NCI-H1105 treated with DMSO at 0.1 percent for 48 hours (cell line): ENCODE measurements at places on chromosomes 7 and 10.
A peak's percentile ranks its signal among the peaks of the same experiment; 100 is the strongest.

DNA sequence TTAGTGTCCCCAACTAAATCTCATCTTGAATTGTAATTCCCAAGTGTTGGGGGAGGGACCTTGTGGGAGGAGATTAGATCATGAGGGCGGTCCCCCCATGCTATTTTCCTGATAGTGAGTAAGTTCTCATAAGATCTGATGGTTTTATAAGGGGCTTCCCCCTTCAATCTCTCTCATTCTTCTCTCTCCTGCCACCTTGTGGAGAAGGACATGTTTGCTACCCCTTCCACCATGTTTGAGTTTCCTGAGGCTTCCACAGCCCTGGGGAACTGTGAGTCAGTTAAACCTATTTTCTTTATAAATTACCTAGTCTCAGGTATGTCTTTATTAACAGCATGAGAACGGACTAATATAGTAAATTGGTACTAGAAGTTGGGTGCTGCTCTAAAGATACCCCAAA lies 365.6 kb downstream of the ANKRD7 start:
- DNase-seq = no peak

- no peak for DNase-seq
Observed at GRCh38 chr10:12729885-12730284, 271.6 kb downstream of the CCDC3 start.

GRCh38 chr7:74599244-74599643 lies 58.3 kb upstream of the GTF2I start:
- no peak for DNase-seq

GRCh38 chr7:29282819-29283414 lies 88.3 kb downstream of the CHN2 start:
- peak; percentile 26 for DNase-seq

- peak; percentile 68 for DNase-seq
Observed at GRCh38 chr7:33733870-33734650, 171.3 kb upstream of the BMPER start.

GRCh38 chr10:90621577-90621976 lies 236.3 kb downstream of the HTR7 start:
- DNase-seq = no peak

DNA sequence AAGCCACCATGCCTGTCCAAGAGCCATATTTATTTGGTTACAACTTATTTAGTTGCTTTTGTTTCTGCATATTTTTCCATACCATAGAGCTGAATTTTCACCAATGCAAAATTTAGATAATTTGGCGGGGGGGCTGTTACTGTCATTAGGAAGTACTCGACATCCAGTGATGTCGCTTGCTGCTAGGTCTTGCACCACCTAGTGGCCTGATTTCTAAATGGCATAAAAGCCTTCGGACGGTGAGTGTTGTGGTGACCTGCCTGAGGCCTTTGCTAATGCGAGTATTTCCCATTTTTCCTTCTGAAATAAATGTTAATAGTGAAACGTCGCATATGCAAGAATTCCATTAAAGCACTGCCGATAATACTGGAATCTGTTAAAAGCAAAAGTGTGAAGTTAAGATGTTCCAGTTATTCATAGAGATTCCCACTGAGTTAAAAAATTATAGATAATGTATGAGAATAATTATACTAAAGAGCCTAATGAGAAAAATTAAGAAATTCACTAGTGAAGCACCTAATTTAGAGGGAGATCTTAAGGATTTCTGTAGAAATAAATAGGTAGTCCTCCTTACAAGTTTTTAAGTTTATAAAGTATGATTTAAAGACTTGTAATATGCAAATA lies 86.1 kb upstream of the DNAJB6 start:
- peak; percentile 18 for DNase-seq
